ENCODE measurements at places on chromosomes 12 and 14. TPM values are rescaled to one million over a fixed set of nuclear protein-coding genes. Genes with fewer than 3 reads are reported as not detected.

GRCh38 chr14:66444271-66444927 is 41.8 kb upstream of the CCDC196 start:
- no peak for DNase-seq

MUCL1 gene
- total RNA-seq, result not detected

CLEC2A gene
- not detected for total RNA-seq

- DNase-seq, result no peak
Observed at GRCh38 chr12:50102646-50103309, 1.0 kb upstream of the GPD1 start.

NFE2 gene
- total RNA-seq, result 0.58 TPM

DNA sequence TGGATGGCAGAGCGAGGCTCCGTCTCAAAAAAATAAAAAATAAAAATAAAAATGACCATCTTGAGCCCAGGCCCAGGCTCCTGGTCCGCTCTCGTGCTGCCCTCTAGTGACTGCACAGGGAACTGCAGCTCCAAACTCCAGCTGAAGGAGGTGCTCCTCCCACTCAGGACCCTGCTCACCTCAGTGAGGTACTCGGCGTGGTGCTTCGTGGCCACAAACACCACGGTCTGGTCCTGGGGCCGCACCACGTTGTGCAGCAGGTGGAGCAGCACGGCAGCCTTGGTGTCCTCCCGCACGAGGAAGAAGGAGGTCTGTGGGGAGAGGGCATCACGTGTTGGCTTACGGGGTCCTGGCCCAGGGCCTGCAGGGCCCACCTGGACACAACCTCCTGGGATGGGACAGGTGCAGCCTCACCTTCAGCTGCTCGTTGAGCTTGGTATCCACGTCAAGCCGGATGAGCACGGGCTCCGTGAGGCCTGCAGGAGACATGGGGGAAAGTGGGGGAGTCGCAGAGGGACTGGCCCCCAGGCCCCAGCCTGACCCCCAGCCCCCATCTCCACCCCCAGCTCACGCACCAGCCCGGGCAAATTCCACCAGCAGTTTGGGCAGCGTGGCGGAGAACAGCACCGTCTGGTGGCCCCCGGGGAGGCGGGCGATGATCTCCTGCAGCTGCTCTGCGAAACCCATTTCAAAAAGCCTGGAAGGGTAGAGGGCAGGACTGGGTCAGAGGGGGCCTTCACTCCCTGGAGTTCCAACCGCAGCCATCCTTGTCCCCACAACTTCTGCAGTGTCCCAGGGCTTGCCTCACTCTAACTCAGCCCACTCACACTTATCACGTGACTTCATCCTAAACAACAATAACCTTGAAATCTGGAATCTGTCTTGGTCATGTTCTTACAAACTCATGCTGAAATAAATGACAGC is 10.6 kb downstream of the DDX54 start:
- DNase-seq, result peak; percentile 68

GRCh38 chr12:115135800-115136211 is 451.8 kb upstream of the TBX3 start:
- peak; percentile 69 for DNase-seq

GRCh38 chr12:93813972-93814821 is 137.0 kb downstream of the CRADD start:
- peak; percentile 75 for DNase-seq

- no peak for DNase-seq
Observed at GRCh38 chr12:28235015-28235414, 44.8 kb downstream of the CCDC91 start.

SCN8A gene
- 15.2 TPM for total RNA-seq

AMIGO2 gene
- total RNA-seq, result 32.7 TPM

DNA sequence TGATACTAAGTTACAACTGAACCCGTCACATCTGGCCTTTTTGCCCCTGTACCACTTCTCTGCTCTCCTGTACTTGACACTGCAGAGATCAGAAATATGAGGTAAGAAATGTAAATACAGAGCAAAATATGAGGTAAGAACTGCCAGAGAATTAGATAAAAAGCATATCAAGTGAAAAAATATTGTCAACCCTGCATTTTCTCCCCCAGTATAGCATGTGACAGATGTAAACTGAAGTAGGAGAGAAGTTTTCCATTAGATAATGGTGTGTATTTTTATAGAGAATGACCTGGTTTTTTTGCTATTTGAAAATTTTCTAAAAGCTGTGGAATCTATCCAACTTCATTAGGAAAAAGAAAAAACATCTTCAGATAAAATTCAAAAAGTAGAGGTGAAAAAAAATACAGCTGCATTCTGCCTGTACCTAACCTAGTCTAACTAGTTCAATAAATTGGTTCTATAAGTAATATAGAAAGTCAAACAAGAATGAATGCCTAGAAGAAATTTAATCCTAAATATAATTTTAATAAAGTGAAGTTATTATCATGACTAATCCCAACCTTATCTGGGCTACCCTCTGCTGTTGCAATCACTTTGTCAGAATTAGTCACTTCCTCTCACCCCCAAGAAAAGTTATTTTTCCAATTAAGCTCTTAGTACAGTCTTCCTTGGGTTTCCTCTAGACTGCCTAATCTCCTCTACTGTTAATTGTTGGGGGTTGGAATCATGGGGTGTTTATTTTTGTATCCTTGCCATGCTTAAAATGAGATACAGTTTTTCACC is 210.0 kb downstream of the RASSF9 start:
- no peak for DNase-seq

DNA sequence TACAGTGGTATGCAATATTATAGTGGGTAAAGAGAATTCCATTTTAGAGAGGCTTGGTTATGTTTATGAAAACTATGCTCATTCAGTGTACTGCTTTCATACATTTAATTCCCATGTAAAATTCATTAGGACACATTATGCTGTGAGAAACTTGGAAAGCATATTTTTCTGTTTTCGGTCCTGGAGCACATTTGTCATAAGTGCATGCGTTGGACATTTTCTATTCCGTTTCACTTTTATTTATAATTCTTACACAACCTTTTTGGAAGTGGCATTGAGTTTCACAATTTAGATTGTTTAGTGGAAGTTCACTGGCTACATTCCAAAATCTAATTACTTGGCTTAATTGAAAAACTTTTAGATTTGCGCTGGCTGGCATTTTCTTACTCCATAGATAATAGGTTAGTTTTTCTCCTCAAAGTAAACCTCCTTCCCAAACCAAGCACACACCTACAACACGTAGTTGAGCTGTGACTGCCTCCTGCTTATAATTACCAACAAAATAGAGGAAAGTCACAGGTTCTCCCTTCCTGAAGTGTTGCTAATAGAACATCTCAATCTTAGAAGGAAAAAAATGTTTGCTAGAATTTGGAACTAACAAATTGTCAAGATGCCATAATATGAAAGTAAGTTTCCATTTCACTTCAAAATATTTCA is 938.5 kb downstream of the TRHDE start:
- DNase-seq, result no peak

DNA sequence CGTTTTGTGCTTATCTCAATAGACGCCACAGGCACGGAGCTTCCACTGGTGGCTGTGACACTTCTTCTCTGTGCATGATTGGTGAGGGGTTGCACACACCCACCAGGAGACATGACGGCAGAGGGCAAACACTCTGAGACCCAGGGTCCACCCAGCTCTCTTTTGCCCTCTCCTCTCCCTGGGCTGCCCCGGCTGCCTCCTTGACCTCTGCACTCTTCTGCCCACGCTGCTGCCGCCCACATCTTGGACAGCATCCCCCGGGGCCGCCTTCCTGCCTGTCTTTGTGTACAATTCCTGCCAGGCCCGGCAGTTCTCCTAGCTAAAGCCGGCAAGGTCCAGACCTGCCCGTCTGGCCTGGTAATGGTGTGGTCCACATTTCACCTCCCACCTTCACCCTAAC is 44.7 kb downstream of the DPF3 start:
- DNase-seq, result no peak

- no peak for DNase-seq
Observed at GRCh38 chr12:83769151-83769550, 1082.4 kb downstream of the TMTC2 start.

SIX6 gene
- total RNA-seq, result not detected

ARF6 gene
- 62.0 TPM for total RNA-seq

DNA sequence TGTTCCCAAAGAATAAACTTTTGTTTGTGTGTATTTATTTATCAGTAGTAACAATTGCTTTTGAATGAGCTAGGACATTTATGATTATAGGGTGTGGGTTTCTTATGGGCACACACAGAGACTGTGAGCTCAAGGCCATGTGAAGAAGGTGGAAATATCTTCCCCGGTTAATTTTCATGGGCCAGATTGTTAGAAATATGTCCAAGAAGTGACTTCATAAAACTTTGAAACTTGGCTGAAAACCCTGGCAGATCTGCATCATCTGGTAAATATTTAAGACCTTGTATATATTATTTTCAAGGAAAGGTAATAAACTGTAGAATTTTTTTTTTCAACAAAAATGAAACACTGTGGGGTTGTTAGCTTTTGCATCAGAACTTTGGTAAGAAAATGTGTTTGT is 53.5 kb upstream of the RNU6-8 start:
- DNase-seq, result no peak

- no peak for DNase-seq
Observed at GRCh38 chr14:27389402-27389801, 791.6 kb upstream of the NOVA1 start.

GRCh38 chr14:90263748-90264449 is 7.5 kb downstream of the PSMC1 start:
- no peak for DNase-seq

- no peak for DNase-seq
Observed at GRCh38 chr14:61119006-61119405, 138.0 kb downstream of the SLC38A6 start.

BCL2L14 gene
- total RNA-seq, result 13.5 TPM

GRCh38 chr12:12486661-12487240 is 75.9 kb downstream of the DUSP16 start:
- DNase-seq, result no peak

DIP2B gene
- total RNA-seq, result 23.1 TPM

- DNase-seq, result peak; percentile 12
Observed at GRCh38 chr12:26938701-26939062, 412 bp downstream of the FGFR1OP2 start.

SLC38A4 gene
- 0.69 TPM for total RNA-seq

TMEM179 gene
- 1.5 TPM for total RNA-seq

GRCh38 chr12:130026608-130027176 is 122.9 kb upstream of the TMEM132D start:
- DNase-seq, result peak; percentile 31

GRCh38 chr14:80485764-80486163 is 274.5 kb upstream of the DIO2 start:
- DNase-seq, result no peak

- no peak for DNase-seq
Observed at GRCh38 chr12:62846491-62846890, 88.5 kb downstream of the PPM1H start.

DNA sequence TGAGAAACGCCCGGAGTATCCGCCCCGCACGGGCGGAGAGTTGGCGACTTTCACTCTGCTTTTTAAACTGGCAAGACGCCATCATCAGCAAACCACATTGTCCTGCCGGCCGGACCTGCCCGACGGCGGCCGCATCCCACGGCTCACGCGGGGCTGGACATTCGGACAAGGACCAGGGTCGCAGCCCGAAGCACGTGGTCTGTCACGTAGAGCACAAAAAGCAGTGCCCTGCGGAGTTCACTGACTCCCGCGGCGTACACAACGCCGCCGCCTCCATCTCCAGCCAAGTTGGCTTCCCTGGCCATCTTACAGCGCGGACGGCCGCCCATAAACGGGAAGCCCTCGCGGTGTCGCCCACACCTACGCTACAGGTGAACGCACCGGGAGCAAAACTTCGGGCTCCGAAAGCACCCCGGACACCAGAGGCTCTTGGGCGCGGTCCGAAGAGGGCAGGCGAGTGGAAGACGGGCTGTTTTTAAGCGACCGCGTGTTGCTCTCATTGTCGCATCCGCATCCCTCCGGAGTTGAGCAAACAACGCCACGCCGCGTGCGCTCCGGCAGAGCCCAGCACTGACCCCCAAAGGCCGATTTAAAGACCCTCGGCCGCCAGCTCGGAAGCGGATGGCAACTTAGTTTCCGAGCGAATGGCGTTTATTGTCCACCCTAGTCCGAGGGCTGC is 966 bp downstream of the SINHCAF start:
- peak; percentile 52 for DNase-seq

GRCh38 chr12:114412307-114412706 is 6.4 kb upstream of the TBX5 start:
- no peak for DNase-seq

GRCh38 chr12:110742718-110743570 is at the start of gene PPP1CC:
TSS of gene PPP1CC (minus strand) at chr12:110742891. CDS start at chr12:110742707, 184 bp downstream.
- peak; percentile 94 for DNase-seq

- no peak for DNase-seq
Observed at GRCh38 chr14:79246173-79246572, 965.1 kb downstream of the DIO2 start.

- no peak for DNase-seq
Observed at GRCh38 chr12:101372431-101372830, 35.1 kb downstream of the ARL1 start.

Measured in mucosa of gallbladder (tissue), 1 donor.